Cerebellar nuclear complex (tissue), 1 donor: ENCODE measurements at places on chromosomes 4 and X.

DNA sequence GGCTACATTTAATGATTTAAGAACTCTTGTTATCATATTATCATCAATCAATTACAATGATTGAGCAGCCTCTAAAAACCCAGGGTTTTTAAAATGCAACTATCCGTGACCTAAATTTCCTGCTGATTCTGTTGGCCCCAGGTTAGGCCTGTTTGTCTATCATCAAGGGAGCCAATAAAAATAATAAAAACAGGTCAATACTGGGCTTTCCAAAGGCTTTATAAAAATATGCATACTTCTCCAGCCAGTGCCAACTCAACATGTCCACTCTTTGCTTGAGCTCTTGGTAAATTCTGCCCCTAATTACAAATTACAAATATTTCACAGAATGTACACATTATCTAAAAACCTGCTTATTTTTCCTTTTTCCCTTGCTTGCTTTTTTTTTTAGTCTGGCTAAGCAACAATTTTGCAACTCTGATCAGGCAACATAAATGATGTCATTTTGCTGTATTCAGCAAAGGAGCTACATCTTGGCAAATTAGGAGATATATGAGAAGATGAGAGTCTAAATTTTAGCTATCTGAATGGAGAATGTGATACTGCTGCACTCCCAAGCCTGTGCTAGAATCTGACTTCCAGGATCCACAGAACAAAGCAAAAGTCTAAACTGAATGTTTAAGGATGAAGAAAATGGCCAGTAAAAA, 204.0 kb downstream of the SCFD2 start:
- DNase-seq: no peak

DNA sequence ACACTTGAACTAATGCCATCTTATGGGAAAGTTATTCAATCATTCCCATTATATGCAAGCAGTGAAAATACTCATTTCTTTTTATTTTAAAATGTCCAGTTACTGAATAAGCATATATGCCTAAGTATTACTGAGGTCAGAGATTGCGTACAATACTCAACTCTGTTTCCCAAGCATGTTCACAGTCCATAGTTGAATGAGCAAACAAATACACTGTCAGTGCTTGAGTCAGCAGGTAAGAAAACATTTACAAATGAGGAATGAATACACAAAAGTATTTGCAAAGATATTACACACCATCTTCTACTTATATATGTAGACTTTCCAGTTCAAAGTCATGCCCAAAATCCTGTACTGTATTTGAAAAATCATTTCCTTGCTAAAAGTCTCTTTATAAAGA, 74.1 kb downstream of the TSPAN5 start:
- DNase-seq: no peak

DNA sequence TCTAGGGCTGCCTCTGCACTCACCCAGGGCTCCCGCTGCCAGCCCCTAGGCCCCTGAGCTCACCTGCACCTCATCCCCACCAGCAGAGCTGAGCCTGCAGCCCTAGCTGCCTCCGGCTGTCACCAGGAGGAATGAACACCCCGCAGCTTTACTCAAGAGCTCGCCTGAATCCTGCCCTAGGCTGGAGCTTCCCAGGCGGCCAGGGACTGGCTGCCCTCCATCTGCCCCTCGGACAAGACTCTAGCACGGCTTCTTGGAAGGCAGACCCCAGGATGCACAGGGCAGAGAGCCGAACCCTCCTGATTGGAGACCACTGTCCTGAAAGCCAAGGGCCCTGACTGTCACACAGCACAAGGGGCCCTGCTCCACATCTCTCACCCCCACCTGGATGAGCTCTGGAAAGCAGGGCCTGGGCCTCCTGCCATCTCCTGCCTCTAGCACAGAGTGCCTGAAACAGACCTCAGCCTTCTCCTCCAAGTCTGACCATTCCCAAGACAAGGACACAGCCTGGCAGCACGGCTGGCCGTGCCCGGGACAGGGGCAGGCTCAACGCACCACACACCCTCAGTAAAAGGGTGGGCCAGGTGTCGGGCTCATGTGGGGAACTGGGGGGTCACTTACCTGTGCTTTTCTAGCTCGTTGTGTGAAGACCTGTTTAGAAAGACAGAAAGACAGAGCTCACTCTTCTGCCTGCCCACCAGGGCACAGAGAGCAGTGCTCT, 4.4 kb downstream of the MXD4 start:
- DNase-seq: no peak

- DNase-seq: no peak
Observed at GRCh38 chrX:41036668-41037326, 48.4 kb upstream of the USP9X start.

DNA sequence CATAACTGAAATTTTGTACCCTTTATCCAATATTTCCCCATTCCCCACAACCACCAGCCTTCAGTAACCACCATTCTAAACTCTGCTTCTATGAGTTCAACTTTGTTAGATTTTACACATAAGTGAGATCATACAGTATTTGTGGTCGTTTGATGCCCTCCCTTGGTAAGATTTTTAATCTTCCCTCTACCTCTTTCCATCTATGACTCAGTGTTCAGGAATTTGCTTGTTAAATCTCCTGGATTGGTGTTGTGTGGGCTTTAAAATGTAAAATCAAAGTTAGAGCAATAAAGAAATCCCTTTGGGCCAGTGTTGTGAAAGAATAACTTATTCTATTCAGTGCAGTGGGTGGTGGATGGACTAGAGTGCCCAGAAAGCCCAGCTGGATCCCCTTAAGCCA, 37.4 kb downstream of the SLC16A2 start:
- no peak for DNase-seq

GRCh38 chrX:20498851-20499635, 232.3 kb upstream of the RPS6KA3 start:
- DNase-seq: no peak

GRCh38 chr4:145881989-145882388, 56.6 kb downstream of the ZNF827 start:
- peak; percentile 2 for DNase-seq

DNA sequence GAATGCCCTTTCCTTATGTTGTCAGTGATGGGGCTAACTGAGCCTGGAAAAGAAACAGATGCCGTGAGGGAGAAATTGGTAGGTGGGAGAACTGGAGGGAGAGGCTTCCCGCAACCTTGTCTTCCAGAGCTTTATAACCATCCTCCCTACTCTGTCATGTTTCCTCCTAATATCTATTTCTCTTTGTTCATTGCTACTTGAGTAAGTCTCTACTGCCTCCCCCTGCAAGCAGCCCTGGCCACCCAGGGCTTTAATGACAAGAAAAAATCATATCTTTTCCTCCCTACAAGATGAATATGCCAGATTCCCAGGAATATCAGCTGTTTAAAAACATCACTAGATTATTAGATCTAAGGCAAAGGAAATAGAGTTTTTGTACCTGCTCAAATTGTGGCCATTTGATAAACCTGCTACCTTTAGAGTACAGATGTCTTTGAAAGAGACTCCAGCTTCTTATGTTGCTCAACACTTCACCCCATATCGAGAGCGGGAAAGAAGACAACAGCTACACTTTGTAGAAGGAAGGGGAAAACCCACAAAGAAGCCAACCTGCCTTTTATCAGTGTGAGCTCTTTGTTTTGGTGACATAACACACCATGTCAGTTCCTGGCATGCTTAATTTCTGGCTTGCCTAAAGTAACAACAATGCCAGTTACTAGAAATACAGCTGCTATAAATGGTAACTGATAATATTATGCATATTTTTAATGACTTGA, 186.6 kb upstream of the LEF1 start:
- no peak for DNase-seq

DNA sequence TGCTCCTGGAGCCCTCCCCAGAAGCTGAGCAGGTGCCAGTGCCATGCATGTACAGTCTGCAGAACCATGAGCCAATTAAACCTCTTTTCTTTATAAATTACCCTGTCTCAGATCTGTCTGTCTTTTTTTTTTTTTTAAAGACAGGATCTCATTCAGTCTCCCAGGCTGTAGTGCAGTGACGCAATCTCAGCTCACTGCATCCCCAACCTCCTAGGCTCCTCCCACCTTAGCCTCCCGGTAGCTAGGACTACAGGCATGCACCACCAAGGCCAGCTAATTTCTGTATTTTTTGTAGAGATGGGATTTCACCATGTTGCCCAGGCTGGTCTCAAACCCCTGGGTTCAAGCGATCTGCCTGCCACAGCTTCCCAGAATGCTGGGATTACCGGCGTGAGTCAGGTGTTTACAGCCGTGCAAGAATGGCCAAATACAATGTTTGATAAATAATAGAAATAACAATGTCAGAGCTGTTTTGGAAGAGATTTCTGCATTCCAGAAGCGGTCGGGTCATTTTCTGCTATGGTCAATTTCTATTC, 68.8 kb downstream of the SLC2A9 start:
- no peak for DNase-seq

DNA sequence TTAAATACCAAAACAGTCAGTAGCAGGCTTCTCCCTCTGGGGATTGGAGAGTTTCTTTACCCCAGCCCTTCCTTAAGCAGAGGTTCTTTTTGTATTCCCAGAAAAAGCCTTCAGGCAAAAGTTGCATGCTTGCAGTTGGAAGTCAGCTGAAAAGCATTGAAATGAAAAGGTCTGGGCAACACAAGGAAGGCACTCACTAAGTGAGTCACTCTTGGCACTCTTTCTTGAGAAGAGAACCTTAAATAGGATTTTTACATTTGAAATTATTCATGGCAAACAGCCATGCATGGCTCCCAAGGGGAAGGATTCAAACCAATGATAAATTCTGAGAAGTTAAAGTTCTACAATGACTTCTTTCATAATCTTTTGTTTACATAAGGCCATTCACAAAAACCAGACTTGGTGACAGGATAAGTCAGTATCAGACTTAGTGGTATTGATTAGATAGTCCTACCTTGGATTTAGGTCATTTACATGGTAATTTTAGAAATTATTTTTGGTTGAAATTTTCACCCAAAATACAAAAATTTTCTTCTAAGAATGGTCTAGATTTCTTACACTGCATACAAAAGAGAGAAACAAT, 2068.9 kb downstream of the PCDH7 start:
- no peak for DNase-seq

GRCh38 chrX:108699368-108699767, 37.0 kb downstream of the IRS4 start:
- no peak for DNase-seq

DNA sequence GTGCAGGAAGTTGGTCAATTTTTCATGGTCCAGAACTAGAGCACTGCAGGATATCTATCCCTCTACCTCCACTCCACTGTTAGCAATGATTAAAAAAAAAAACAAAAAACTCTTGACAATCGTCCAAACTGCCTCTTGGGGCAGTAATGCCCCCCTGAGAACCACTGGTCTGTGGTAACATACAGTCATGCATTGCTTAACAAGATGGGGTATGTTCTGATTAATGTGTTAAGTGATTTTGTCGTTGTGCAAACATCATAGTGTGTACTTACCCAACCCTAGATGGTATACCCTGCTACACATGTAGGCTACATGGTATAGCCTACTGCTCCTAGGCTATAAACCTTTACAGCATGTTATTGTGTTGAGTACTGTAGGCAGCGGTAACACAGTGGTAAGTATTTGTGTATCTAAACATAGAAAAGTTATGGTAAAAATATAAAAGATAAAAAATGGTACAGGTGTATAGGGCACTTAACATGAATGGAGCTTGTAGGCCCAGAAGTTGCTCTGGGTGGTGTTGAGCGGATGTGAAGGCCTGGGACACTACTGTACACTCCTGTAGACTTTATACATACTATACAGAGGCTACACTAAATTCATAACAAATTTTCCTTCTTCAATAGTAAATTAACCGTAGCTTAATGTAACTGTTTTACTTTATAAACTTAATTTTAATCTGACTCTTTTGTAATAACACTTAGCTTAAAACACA, 34.1 kb downstream of the ART3 start:
- no peak for DNase-seq

GRCh38 chr4:68904786-68905185, 46.8 kb downstream of the UGT2A3 start:
- DNase-seq: no peak

DNA sequence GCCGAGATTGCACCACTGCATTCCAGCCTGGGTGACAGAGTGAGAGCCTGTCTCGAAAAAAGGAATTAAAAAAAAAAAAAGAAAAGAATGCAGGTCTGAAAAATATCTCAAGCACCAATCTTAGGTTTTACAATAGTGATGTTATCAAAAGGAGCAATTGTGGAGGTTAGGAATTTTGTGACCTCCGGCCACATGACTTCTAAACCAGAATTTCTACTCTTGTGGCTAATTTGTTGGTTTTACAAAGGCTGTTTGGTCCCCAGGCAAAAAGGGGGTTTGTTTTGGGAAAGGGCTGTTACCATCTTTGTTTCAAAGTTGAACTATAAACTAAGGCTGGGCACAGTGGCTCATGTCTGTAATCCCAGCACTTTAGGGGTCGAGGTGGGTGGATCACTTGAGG, 15.4 kb upstream of the ZNF41 start:
- no peak for DNase-seq

DNA sequence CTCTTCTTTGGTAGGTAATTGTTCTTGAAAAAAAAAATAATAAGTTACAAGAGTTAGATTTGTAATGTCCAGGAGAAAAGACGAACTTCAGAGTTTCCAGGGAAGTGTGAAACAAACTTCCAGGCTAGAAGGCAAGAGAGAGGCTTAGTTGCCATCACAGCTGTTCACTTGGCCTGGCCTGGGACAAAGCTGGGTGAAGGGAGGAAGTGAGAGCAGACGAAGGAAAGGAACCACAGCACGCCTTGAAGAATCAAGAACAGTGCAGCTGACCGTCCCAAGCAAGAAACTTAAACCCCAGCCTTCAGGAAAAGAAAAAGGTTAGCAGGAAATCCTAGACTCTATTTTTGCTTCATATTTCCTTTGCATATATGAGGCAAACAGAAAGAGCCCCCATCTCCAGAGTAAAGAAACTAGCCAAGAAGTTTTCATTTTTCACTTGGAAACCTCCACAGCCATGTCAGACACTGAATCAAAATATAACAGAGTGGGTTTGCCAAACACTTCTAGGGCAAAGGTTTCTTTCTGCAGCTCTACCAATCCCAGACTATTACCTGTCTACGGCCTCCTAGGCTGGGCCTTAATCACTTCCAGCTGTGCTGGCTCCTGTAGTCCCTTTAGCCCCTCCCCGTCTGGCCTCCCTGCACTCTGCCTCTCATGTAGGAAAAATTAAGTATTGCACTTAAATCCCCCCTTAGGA, 209.6 kb downstream of the SPATA18 start:
- DNase-seq: no peak

- no peak for DNase-seq
Observed at GRCh38 chr4:79575709-79576428, 167.8 kb upstream of the GK2 start.

- no peak for DNase-seq
Observed at GRCh38 chr4:156615066-156615531, 356.5 kb downstream of the PDGFC start.

DNA sequence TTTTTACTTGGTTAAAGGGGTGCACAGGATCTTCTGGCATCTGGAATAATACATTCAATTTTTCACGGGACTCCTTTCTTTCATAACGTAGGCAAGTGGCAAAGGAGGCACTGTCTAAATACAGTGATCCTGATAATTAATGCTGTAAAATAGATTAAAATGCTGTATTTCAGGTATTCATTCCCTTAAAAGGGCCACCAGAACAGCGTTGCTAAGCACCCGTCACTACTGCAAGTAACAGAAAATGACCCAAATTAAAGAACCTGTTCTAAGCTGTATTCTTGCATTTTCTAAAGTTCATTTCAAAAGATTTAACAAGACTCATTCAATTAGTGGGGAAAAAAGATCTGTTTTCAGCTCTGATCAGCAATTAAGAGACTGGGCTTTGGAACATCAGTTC, 208.2 kb downstream of the TENM3 start:
- no peak for DNase-seq

- DNase-seq: no peak
Observed at GRCh38 chrX:2662586-2662985, 28.5 kb upstream of the CD99 start.

- DNase-seq: no peak
Observed at GRCh38 chrX:1874899-1875298, 260.0 kb downstream of the ASMT start.

GRCh38 chr4:14908635-14909034, 93.6 kb upstream of the CPEB2 start:
- DNase-seq: no peak
